Stimulated activated CD8-positive, alpha-beta memory T cell treated with anti-CD3 and anti-CD28 coated beads, Interleukin-15, amount 100 ng/mL, for 1 hour (primary cell): ENCODE measurements at places on chromosomes 4 and X.

DNA sequence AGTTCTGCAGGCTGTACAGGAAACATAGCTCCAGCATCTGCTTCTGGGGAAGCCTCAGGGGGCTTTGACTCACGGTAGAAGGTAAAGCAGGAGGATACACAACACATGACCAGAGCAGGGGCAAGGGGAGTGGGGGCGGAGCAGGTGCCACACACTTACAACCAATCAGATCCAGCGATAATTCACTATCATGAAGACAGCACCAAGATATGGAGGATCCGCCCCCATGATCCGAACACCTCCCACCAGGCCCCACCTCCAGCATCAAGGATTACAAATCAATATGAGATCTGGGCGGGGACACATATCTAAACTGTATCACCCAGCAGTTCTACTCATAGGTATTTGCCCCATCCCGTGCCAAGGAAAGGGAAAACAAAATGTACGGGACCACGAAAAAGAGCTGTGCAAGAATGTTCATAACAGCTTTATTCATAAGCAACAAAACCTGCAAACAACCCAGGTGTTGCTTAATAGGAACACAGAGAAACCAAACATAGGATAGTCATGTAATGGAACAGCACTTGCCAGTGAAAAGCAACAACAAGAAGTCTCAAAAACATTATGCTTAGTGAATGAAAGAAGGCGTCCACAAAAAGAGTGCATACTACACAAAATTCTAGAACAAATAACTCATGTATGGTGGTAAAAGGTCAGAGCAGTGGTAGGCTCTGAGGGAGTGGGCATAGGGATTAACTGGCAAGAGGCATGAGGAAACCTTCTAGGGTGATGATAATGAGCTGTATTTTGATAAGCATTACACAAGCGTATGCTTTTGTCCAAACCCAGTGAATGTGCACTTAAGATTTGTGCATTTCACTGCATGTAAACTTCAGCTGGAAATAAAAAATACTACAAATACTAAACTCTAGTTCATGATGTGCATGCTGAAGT lies 130.9 kb upstream of the FAM9B start:
- no peak for DNase-seq

- DNase-seq, result no peak
Observed at GRCh38 chr4:16082426-16083240, 1.2 kb downstream of the PROM1 start.

DNA sequence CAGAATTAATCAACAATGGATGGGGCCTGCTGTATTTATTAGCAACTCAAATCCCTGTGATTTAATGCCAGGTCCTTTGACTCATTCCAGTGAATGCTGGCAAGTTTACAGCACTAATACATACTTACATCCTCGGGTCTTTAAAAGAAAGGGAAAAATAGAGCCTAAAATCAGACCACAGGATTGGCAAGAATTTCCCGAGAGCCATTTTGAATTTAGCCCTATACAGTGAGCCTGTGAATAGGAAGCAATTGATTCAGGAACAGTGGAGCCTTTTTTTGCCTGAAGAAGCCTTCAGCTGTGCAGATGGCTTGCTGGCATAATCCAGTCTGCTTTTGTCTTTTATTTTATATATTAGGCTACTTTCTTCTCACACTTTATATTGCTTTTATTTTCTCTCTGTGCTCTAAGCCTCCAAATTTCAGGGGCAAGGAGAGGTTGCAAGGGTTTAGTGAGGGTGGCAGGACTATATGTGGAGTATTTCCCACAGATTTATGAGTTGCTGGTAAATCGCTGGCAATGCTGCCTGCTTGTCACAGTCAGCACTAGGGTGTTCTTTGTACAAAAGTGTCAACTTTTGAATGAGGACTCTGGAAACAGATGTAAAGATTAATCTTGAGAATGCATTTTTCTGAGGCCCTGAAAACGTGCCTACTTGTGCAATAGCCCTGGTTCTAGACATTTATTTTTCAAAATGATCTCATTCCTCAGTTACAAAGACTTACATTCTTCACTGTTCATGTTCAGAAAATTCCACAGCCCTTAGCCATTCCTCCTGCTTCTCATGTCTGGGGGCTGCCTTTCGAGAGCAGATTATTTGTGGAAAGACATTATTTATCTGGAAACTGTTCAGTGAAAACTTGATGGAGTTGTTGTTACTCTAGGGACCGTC lies 303.5 kb downstream of the SPRY1 start:
- no peak for DNase-seq

DNA sequence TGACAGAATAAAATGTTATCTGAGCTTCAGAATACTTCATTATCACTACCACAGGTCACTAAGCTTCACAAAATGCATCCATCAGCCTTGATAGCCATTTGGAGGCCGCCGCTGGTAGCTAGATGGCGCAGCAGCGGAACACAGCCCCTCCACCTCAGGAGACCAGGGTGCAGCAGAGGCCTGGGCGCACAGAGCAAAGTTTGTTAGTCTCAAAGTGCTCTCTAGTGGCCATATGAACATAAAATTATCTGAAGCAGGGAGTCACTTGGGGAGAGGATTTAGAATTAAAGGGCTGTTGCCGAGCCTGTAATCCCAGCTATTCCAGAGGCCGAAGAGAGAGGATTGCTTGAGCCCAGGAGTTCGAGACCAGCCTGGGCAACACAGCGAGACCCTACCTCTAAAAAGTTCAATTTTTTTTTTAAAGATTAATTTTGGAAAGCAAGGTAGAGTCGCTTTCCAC lies 8.1 kb upstream of the DCTD start:
- DNase-seq, result peak; percentile 24

- DNase-seq, result no peak
Observed at GRCh38 chr4:5720157-5720850, 9.3 kb downstream of the EVC start.

DNA sequence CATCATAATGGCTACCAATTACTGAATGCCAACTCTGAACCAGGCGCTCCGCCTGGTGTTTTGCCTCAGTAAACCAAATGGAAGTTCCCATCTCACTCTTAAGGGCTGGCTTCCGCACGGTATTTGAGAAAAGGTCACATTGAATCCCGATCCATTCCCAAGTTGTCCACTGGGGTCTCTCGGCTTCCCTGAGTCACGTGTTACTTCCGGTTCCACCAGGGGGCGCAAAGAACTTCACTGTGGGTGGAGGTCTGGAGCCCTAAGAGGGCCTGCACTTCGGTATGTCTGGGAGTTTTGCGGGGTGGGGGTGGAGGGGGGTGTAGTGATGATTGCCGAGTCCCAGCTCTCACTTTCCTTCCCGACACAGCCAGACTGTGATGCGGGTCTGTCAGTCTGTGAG lies 13.4 kb upstream of the NHS start:
- no peak for DNase-seq

DNA sequence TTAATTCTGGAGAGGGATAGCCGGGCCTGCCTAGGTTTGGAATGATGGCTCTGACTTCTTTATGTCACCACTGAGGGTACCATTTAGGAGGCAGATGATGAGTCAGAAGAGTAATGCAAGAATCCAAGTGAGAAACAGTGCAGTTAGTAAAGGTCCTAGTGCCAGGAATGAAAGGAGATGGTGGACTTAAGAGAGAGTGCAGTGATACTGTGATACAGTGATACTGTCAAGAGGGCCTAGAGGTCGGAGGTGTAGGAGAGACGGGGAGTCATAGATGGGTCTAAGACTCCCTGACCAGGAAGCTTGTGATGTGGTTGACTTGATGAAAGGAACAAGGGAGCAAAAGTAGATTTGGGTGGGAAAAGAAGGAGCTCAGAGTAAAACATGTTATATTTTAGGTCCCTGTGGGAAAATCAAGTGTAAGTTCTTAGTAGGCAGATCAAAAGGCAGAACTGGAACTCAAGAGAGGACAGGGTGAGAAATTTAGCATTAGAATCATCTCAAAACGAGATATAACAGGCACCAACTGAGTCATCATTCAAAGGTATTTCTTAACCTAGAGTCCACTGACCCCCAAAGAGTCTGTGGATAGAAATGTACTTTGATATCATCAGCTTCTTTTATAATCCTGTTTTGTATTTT lies 85.0 kb downstream of the NFKB1 start:
- DNase-seq, result no peak

DNA sequence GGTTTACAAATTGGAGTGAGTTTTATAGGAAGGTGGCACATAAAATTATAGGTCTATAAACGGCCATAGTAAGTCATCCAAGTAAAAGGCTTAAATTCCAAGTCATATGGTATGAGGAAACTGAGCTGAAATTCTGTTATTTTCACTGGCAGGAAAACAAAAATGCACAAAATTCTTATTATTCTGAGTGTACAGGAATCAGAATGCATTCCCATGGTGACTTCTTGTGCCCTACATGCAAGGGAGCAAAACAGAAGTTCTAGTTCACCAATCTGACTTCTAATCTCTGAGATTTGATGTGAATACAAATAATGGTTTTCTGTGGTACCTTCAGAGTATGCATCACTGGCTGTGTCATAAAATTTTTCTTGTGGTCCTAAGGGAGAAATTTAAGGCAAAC lies 102.9 kb downstream of the CLCN4 start:
- no peak for DNase-seq

DNA sequence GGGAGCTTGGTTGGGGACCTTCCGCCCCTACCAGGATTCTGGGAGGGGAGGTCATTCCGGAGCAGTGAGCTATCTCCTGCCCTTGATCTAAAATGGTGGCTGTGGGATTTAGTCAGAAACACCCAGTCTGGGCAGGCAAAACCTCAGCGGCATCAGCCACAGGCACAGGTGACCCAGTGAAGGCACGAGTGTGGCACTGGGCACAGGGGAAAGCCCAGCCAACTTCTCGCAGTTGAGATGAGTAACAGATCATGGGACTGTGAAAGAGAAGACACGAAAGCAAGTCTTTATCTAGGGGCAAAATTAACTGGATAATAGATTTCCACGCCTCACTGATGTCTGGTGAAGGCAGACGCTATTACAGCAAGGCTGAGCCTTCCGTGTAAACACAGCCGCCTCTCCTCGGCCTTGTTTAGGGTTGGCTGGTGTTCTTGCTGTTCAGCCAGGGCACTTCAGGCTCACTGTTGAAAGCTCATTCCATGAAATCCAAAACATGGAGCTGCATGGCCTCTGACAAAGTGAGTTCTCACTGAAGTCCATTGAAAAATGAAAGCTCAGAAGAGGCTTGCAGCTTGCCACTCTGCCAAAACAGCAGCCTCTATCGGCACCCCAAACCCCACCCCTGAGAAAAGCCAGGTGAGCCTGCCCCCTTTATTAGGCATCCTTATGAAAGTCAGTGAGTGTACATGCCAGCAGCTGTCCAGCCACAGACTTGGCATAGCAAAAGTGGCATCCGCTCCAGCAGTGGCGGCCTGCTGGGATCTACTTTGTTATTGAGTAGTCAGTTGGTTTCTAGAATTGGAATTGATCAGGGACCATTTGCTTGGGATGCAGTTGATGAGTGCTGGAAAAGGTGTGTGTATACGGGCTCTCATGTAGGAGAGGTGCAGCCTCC lies 102.3 kb upstream of the MTM1 start:
- no peak for DNase-seq

GRCh38 chr4:4711902-4712301 lies 147.6 kb upstream of the MSX1 start:
- no peak for DNase-seq

DNA sequence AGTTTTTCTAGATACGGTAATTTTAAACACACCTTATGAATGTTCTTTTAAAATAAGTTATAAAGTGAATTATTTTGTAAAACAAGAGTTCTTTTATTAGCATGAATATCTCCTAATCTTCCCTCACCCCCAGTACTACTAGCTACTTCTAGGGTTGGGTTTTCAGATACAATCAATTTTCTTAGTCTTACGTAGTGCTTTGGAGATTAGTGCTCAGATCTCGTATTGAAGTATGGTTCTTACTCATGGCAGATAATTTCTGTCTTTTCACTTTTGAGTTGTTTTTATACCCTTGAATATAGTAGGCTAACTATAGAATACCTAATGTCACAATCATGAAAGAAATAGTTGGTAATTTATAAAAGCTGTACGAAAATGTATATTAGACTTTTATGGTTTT lies 43.2 kb downstream of the CDKL5 start:
- no peak for DNase-seq

GRCh38 chr4:41141900-41142299 lies 72.4 kb downstream of the APBB2 start:
- DNase-seq, result no peak

GRCh38 chr4:26729547-26729946 lies 131.1 kb upstream of the STIM2 start:
- no peak for DNase-seq

DNA sequence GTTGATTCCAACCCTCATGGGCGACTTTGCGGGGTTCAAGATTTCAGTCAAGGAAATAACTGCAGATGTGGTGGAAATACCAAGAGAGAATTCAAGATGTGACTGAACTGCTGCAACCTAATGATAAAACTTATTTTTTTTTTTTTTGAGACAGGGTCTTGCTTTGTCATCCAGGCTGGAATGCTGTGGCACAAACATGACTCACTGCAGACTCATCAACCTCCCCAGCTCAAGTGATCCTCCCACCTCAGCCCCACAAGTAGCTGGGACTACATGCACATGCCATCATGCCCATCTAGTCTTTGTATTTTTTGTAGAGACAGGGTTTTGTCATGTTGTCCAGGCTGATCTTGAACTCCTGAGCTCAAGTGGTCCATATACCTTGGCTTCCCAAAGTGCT lies 19.5 kb upstream of the WDFY3 start:
- no peak for DNase-seq

DNA sequence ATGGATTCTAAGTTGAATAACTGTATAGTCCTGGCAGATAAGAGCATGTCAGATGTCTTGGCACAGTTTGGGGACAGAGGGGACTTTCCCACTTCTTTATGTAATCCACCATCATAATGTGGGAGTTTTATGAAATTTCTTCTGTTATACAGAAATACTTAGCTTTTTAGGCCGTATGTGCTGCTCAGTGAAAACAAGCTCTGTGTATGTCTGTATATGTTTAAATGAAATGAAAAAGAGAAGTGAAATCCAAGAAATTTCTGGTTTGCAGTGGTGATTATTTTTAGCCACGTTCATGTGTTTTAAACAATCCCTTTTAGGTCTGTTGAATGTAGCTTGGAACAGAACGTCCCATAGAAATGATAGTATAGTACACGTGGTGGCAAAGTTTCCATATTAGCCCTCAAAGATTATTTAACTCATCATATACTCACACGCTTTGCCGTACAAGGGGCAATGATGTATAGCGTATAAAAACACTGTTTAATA lies 41.0 kb downstream of the GAB1 start:
- DNase-seq, result no peak

GRCh38 chrX:133813971-133814370 lies 171.4 kb downstream of the GPC3 start:
- DNase-seq, result no peak

GRCh38 chrX:26414534-26414933 lies 198.6 kb downstream of the MAGEB5 start:
- DNase-seq, result no peak

GRCh38 chrX:150731795-150732194 lies 38.6 kb downstream of the MTMR1 start:
- DNase-seq, result no peak
